Activated CD8-positive, alpha-beta T cell treated with anti-CD3 and anti-CD28 coated beads, Interleukin-2, amount 10 ng/mL, durations not matched to agents 7 days and 5 days (primary cell): ENCODE measurements at places on chromosomes 6 and 20.

- H3K4me3 ChIP-seq = no peak overlapping the region
- no peaks in the 10 kb centered on the region for H3K27me3 ChIP-seq
- H3K4me1 ChIP-seq = no peaks in the 10 kb centered on the region
- no peak overlapping the region for H3K27ac ChIP-seq
- peaks cover 4% of the 10 kb centered on the region for H3K36me3 ChIP-seq
Observed at GRCh38 chr6:44820759-44821158, 433.3 kb downstream of the CDC5L start.

GRCh38 chr20:35743693-35744491 is 1.8 kb upstream of the RBM39 start:
- H3K27me3 ChIP-seq = no peaks in the 10 kb centered on the region
- peak overlapping the region; percentile 100 for H3K27ac ChIP-seq
- peak overlapping the region; percentile 96 for H3K4me3 ChIP-seq

DNA sequence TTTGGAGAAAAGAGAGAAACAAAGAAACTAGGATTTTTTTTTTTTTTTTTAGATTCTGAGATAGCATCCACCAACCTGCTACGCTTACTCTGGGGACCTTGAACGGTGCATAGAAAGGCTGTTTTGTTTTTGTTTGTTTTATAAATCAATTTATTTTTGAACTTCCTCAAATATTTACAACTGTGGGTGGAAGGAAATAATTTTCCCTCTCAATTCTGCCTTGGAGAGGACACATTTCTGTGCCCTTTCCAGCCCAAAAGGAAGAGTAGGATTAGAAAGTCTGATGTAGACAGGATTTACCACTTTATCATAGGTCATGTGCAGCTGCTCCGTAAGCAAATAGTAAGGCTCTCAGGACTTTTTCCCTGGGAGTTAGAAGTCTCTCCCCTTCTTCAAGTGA is 190.5 kb downstream of the NKAIN2 start:
- H3K4me1 ChIP-seq = no peaks in the 10 kb centered on the region
- H3K27me3 ChIP-seq = no peaks in the 10 kb centered on the region
- H3K27ac ChIP-seq = no peak overlapping the region
- H3K4me3 ChIP-seq = no peak overlapping the region
- no peak for DNase-seq
- no peaks in the 10 kb centered on the region for H3K36me3 ChIP-seq

GRCh38 chr6:28235912-28236452 is 10.9 kb downstream of the ZSCAN9 start:
- DNase-seq = no peak
- no peak overlapping the region for H3K4me3 ChIP-seq
- peaks cover 13% of the 10 kb centered on the region for H3K36me3 ChIP-seq
- no peaks in the 10 kb centered on the region for H3K27me3 ChIP-seq

- H3K27me3 ChIP-seq = no peaks in the 10 kb centered on the region
- peak overlapping the region; percentile 85 for H3K27ac ChIP-seq
- H3K4me1 ChIP-seq = peaks cover 51% of the 10 kb centered on the region
- peaks cover 17% of the 10 kb centered on the region for H3K36me3 ChIP-seq
- peak; percentile 62 for DNase-seq
Observed at GRCh38 chr20:3786126-3786484, 435 bp downstream of the CENPB start.

DNA sequence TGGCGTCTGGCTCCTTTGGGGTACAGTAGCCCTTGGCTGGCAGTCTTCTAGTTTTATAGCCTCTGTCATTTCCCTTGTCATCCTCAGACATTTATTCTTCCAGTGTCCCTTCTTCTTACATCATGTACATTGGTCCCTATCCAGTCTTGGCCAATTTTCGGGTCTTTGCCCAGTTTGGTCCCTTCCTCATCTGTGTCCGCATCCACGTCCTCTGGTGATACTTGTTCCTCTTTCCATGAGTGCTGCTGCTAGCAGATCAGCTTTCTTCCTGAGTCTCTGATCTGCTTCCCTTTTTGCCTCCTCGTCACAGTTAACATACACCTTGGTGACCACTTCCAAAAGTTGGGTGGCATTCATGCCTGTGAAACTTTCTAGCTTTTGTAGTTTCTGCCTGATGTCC is 86.2 kb upstream of the GPR6 start:
- H3K27me3 ChIP-seq = peaks cover 2% of the 10 kb centered on the region
- no peaks in the 10 kb centered on the region for H3K4me1 ChIP-seq

GRCh38 chr6:146581968-146582367 is 16.8 kb upstream of the ADGB start:
- no peak overlapping the region for H3K4me3 ChIP-seq
- no peaks in the 10 kb centered on the region for H3K27me3 ChIP-seq
